ENCODE measurements at places on chromosomes 16 and 17. TPM values are rescaled to one million over a fixed set of nuclear protein-coding genes. Genes with fewer than 3 reads are reported as not detected.

- DNase-seq, result no peak
Measured at GRCh38 chr17:80967404-80967872, 24.2 kb upstream of the CHMP6 start.

GRCh38 chr16:59039066-59039720 is 305.1 kb upstream of the GOT2 start:
- DNase-seq, result no peak

GRCh38 chr17:40071313-40072039 is 8.7 kb downstream of the THRA start:
- DNase-seq, result peak; percentile 80

DNA sequence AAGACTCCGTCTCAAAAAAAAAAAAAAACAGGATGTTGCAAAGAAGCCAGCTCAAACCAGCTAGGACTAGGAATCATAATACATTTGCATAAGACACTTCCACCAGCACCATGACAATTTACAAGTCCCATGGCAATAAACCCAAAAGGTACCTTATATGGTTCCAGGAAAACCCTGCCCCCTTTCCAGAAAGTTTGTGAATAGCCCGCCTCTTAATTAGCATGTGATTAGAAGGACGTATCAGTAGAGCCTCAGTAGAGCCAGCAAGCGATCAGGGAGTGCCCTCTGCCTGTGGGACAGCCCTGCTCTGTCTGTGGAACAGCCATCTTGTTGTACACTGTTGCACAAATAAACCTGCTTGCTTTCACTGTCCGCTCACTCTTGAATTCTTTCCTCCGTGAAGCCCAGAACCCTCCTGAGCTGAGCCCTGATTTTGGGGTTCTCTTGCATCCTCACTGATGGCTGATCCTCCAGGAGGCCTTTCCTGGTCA is 14.0 kb downstream of the NUPR1 start:
- no peak for DNase-seq

GRCh38 chr17:17535957-17536356 is 39.8 kb upstream of the RASD1 start:
- DNase-seq, result peak; percentile 94

- DNase-seq, result peak; percentile 85
Measured at GRCh38 chr17:44112284-44113280, 10.9 kb downstream of the HDAC5 start.

DNA sequence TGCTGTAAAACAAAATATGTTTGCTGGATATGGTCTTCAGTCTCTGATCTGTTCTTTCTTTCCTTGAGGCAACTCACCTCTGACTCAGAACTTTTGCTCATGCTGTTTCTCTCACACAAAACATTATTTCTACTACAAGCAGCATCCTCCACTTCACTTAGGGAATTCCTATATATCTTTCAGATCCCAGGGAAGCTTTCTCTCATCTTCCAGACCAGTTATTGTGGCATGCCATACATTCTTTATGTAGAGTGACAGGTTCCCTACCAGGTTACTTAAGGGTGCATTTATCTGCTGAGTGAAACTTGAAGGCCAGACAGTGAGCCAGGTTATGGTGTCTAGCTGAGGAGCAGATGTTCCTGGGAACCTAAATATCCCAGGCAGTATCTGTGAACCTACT is 1226.0 kb downstream of the CDH8 start:
- no peak for DNase-seq

GRCh38 chr16:23074423-23074822 is 74.8 kb downstream of the USP31 start:
- DNase-seq, result peak; percentile 53

GRCh38 chr17:19747829-19748806 is at the start of gene ALDH3A1:
Gene ALDH3A1, minus strand, starts transcription at chr17:19748298. Its CDS starts 3,169 bp downstream, at chr17:19745129.
- DNase-seq, result no peak

- DNase-seq, result no peak
Measured at GRCh38 chr17:6070913-6071511, 833 bp downstream of the WSCD1 start.

GRCh38 chr17:77608431-77608830 is 350.1 kb upstream of the TNRC6C start:
- DNase-seq, result no peak

GRCh38 chr17:14557480-14557879 is 256.6 kb downstream of the HS3ST3B1 start:
- no peak for DNase-seq

DNA sequence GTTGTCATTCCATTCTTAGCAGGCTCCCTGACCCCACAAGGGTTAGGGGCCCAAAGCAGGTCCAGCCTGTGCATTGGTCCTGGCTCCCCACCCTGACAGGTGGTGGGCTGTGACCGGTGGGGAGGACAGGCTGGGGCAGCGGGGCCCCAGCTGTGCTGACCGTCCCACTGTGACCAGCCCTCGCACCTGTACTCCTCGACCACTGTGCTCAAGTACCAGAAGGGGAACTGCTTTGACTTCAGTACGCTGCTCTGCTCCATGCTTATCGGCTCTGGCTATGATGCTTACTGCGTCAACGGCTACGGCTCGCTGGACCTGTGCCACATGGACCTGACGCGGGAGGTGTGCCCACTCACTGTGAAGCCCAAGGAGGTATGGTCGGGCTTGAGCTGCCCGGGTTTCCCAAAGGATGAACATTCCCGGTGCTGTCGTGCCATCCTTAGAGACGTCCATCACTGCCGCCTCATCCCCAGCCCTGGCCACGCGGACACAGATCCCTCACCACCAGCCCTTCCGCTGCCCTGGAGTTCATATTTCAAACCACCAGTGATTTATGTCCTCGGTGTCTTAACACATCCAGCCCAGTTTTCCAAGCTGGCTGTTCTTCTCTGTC is 7.3 kb downstream of the DRC7 start:
- DNase-seq, result no peak

DNA sequence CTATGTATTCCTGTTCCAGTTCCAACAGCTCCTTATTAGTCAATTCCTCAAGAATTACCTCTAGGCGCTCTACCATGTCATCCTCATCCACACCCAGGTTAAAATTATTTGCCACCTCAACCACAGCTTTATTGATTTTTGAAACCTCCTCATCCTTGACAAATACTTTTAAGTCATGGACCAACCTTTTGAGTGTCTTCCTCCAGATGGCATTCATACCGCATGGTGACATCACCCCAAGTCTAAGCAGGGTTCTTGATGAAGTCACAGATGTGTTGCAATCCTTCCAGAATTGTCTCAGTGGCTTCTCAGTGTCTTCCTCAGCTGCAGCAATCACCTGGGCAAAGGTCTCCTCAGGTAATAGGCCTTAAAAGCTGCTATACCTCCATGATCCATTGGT is 40.1 kb downstream of the BCL7C start:
- DNase-seq, result no peak

GRCh38 chr16:11587643-11588247 is 1.0 kb upstream of the LITAF start:
- no peak for DNase-seq

- no peak for DNase-seq
Measured at GRCh38 chr16:75138636-75139035, 9.7 kb upstream of the ZFP1 start.

GRCh38 chr16:23941963-23942564 is 106.3 kb downstream of the PRKCB start:
- DNase-seq, result no peak

DNA sequence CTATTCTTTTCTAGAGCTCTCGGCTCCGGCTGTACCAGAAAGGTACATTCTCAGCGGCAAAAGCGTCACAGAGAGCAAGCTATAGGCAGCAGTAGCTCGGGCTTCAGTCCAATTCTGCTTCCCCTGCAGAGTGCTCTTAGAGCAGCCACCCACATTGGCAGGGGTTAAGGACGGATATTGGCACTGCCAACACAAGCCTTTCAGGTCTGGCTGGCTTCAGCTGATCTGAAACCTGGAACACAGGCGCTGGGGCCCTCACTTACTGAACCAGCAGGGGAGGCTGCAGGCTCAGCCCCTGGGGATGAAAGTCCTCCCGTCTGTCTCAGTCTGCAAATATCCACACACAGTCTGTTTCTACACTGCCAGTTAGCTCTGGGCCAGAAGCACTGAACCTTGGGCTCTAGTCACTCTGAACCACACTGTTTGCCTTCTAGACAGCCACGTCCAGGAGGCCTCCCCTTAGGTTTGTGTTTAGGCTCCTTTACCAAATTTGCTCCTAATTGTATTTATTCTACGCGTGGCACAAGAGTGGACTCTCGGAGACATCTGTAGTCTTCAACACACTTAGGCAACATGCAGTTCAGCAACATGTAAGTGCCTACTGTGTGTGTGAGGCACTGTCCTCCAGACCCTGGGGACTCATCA is 40.1 kb downstream of the HIC1 start:
- DNase-seq, result peak; percentile 86

- no peak for DNase-seq
Measured at GRCh38 chr16:85328676-85329058, 216.4 kb upstream of the CIBAR2 start.

- peak; percentile 34 for DNase-seq
Measured at GRCh38 chr16:56451753-56452689, 667 bp downstream of the OGFOD1 start.

DNA sequence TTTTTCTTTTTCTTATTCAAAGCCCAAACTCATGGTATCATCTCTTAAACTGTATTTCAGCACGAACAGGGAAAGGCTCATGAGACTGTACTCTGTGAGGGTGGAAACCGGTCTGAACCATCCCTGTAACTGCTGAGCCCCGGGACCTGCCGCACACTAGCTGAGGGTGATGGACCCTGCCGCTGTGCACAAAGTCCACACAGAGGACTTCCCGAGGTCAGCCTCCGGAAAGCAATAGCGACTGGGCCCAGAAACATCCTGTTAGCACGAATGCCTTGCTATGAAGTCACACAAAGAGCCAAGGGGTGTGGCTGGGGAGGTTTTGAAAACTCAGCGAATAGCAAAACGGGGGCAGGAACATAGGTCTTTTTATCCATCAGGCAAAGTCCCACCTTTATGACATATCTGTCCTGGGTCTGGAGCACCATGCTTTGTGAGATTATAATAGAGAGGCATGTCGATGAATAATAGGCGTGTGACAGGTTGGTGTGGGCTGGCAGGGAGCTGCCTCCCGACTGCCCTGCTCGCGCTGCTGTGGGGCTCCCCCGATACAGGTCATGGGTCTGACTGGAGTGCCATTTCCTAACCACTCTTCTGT is 33.4 kb downstream of the CDK5R1 start:
- no peak for DNase-seq

GRCh38 chr16:67645397-67646121 is 615 bp downstream of the CARMIL2 start:
- DNase-seq, result no peak

Gene UMOD
- not detected for total RNA-seq

Gene SEPTIN1
- 2.5 TPM for total RNA-seq

Gene GAST
- not detected for total RNA-seq

Gene TBX2
- total RNA-seq, result 9.1 TPM

Gene CAMKK1
- total RNA-seq, result 3.4 TPM

Gene MT1H
- total RNA-seq, result not detected

Gene SDR42E2
- total RNA-seq, result not detected

Gene GP1BA
- not detected for total RNA-seq

Gene ABCC12
- total RNA-seq, result not detected
